ENCODE measurements at places on chromosomes 2 and 18.

GRCh38 chr2:85394261-85394681 is 15.9 kb downstream of the CAPG start:
- no peak for DNase-seq
- H3K27ac ChIP-seq = peak overlapping the region; percentile 39
- no peaks in the 10 kb centered on the region for H3K27me3 ChIP-seq
- no peak overlapping the region for H3K4me3 ChIP-seq

DNA sequence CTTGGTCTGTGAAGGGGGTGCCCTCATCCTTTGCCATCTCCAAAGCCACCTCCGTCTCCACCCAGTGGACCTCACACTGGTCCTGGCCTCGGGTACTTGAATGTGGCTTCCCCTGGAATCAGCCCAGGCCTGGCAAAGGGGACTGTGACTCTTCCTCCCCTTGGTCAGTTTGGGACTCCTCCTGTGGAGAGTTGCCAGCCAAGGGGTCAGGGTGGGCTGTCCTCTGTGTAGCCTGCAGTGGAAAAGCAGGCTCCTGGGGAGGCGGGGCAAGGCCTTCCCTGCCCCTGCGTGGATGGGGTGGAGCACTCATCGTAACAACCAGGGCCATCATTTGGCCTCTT is 59.8 kb downstream of the INHBB start:
- H3K4me1 ChIP-seq = no peaks in the 10 kb centered on the region
- no peak overlapping the region for H3K27ac ChIP-seq
- DNase-seq = no peak
- no peaks in the 10 kb centered on the region for H3K27me3 ChIP-seq
- no peak overlapping the region for H3K4me3 ChIP-seq

- DNase-seq = no peak
- peak overlapping the region; percentile 71 for H3K4me3 ChIP-seq
- H3K4me1 ChIP-seq = peaks cover 9% of the 10 kb centered on the region
- no peaks in the 10 kb centered on the region for H3K27me3 ChIP-seq
- no peaks in the 10 kb centered on the region for H3K36me3 ChIP-seq
- peak overlapping the region; percentile 90 for H3K27ac ChIP-seq
Observed at GRCh38 chr18:76494231-76495005, 624 bp downstream of the ZNF516 start.

GRCh38 chr18:38611036-38611964 is 1045.7 kb upstream of the CELF4 start:
- H3K27ac ChIP-seq = no peak overlapping the region
- no peaks in the 10 kb centered on the region for H3K4me1 ChIP-seq
- no peak for DNase-seq
- no peaks in the 10 kb centered on the region for H3K27me3 ChIP-seq
